Pulmonary artery endothelial cell (primary cell): ENCODE measurements at places on chromosomes 11 and 22. TPM values are rescaled to one million over a fixed set of nuclear protein-coding genes. Genes with fewer than 3 reads are reported as not detected.

DNA sequence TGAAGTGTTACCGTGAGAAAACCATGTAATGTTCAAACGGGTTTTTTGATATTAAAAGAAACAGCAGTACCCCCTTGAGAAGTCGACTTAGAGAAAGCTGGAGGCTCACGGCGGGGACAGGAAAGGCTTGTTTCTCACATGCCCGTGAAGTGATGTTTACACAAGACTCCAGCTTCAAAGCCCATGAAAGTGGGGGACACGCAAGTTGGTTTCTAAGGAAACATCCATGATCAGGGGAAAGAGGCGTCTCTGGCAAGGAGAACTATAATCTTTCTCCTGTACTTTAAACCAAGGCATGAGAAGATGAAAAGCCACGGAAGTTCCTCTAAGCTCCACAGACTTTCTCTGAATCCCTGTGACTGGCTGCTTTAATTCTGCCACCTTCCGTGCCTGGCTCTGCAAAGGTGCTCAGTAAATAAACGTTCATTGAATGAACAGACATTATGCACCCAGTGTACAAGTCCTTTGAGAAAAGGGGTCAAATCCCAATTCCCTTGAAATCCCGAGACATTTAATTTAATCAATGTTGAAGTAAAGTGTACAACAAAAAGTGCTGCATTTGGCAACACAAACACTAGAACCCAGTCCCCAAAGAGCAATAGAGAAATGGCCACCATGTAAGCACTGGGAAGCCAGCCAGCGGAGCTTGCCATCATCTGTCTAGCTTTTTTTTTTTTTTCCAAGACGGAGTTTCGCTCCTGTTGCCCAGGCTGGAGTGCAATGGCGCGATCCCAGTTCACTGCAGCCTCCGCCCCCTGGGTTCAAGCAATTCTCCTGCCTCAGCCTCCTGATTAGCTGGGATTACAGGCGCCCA lies 58.7 kb downstream of the AHNAK start:
- DNase-seq: no peak

GRCh38 chr11:69280994-69281393 lies 13.0 kb upstream of the MYEOV start:
- DNase-seq: no peak

DNA sequence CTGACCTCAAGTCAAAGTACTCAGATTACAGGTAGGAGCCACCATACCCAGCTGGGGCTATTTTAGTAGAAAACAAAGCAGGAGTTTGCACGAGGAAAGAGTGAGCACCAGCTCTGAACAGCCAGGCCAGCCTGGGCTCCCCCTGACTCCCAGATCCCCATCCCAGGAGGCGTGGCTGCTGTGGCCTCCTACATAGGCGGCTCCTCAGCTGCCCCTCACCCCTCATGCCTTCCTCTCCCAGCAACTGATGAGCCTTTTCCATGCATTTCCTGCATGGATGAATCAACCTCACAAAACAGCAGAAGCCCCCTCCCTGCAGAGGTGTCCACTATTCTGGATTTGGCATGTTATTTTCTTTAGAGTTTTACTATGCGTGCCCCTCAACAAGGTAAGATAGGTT lies 10.5 kb upstream of the FLRT1 start:
- DNase-seq: no peak

PELI3 gene
- total RNA-seq: 4.0 and 5.2 TPM in 2 replicates

GRCh38 chr11:78420796-78421209 lies 3.2 kb upstream of the GAB2 start:
- no peak for DNase-seq

- no peak for DNase-seq
Measured at GRCh38 chr11:74269161-74269811, 42.2 kb downstream of the P4HA3 start.

- DNase-seq: no peak
Measured at GRCh38 chr22:39306456-39307361, 12.7 kb downstream of the RPL3 start.

DNA sequence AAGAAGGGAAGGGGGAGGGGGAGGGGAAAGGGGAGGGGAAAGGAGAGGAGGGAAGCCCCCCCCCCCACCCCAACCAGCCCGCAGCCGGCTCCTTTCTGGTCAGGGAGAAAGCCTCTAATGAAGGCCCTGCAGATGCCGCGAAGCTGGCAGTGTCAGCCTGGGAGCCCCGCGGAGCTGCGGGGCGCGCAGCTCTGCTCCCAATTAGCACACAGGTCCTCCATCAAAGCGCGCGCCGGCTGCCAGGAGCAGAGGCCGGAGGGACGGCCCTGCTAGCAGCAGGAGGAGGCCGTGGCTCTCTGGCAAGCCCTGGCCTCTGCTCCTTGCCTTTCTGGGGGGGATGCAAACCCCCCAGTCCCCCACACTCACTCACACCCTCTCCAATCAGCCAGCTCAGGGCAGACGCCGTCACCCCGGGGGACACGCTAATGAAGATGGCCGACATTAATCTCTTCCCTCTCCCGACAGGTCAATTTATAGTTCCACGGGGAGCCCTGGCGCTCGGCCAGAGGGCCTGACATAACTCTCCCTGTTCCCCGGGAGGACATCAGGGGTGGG lies 70.5 kb upstream of the TCF20 start:
- no peak for DNase-seq

SERHL2 gene
- 1.7 and 3.4 TPM in 2 replicates for total RNA-seq

TSPAN32 gene
- total RNA-seq: not detected in 2 replicates

C11orf86 gene
- not detected in 2 replicates for total RNA-seq

TECTA gene
- 0.25 and 0.33 TPM in 2 replicates for total RNA-seq

- DNase-seq: no peak
Measured at GRCh38 chr22:31757265-31757664, 3.4 kb downstream of the DEPDC5 start.

MUC2 gene
- not detected in 2 replicates for total RNA-seq

GRCh38 chr11:71064702-71065515 lies 187.5 kb downstream of the SHANK2 start:
- no peak for DNase-seq

- DNase-seq: peak; percentile 80
Measured at GRCh38 chr22:50656122-50657070, 16.2 kb upstream of the SHANK3 start.

GRCh38 chr22:19840955-19841640 lies 13.6 kb downstream of the GNB1L start:
- no peak for DNase-seq

GRCh38 chr11:57325735-57326048 lies 940 bp upstream of the TNKS1BP1 start:
- DNase-seq: no peak

LRP5 gene
- total RNA-seq: 36.7 and 45.8 TPM in 2 replicates

GRCh38 chr11:85595285-85595884 lies 31.8 kb downstream of the DLG2 start:
- peak; percentile 15 for DNase-seq
